ENCODE measurements at places on chromosomes 7 and 10.
A peak's percentile ranks its signal among the peaks of the same experiment; 100 is the strongest.

DNA sequence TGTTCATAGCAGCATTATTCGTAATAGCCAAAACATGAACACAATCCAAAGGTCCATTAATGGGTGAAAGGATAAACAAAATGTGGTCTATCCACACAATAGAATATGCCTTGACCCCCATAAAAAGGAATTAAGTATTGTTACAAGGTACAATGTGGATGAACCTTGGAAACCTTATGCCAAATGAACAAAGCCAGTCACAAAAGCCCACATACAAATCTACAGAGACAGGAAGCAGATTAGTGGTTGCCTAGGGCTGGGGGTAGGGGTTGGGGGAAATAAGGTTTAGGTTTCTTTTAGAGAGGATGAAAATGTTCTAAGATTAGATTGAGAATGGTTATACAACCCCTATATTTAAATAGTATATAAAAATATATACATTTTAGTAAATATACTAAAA, 34.8 kb downstream of the PIP4K2A start:
- DNase-seq, result no peak

- no peak for DNase-seq
Observed at GRCh38 chr7:91636129-91636724, 244.3 kb downstream of the MTERF1 start.

- DNase-seq, result no peak
Observed at GRCh38 chr7:148624735-148625134, 34.2 kb downstream of the C7orf33 start.

DNA sequence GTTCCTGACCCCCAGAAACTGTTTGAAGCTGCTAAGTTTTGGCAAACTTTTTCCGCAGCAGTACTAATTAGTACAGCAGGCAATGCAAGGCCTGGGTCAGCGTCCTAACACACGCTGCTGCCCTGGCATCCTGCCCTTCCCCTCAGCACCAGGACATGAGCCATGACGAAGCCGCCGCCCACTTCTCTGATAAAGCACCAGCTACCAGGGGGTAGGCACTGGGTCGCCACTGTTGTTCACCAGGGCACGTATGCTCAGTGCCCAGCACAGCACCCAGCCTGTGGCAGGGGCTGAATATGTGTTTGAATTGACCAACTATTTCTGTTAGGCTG, 59.5 kb downstream of the CHST15 start:
- DNase-seq, result no peak

DNA sequence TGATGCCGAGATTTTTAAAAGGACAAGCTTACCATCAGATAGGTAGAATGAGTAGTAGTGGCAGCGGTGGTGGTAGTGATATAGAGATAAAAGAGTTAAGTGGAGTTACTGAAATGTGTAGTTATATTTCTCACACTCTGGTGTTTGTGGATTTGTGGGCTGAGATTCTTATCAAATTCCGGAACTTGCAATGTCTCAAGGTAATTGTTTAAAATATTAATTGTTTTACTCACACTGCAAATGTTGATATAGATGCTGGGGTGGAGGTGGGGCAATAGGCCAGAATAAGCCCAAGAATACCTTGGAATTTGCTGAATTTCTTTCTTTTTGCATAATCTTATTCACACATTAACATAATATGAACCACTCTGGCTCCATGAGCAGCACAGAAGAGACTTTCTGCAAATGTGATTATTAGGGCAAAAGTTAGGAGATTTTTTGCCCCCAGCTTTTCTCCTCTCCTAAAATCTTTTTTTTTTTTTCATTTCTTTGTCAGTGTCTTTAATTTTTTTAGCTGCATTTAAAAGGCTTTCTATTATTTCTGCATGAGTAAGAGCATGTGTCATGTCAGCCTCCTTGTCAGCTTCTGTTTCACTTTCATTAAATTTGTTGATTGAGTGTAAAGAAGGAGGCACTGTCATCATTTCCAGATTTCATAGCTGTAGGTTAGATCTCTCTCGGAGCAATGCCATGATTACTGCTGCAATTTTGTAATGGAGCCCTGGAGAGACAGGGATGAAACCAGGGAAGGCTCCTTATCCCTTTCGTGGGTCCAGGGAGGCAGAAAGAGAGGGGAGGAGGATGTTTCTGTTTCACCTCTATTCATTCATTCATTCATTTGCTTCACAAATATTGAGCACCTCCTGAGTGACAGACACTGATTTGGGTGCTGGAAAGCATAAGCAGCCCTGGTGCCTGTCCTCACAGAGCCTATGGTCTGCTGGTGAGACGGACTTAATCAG, 13.1 kb upstream of the SGMS1 start:
- DNase-seq, result no peak

DNA sequence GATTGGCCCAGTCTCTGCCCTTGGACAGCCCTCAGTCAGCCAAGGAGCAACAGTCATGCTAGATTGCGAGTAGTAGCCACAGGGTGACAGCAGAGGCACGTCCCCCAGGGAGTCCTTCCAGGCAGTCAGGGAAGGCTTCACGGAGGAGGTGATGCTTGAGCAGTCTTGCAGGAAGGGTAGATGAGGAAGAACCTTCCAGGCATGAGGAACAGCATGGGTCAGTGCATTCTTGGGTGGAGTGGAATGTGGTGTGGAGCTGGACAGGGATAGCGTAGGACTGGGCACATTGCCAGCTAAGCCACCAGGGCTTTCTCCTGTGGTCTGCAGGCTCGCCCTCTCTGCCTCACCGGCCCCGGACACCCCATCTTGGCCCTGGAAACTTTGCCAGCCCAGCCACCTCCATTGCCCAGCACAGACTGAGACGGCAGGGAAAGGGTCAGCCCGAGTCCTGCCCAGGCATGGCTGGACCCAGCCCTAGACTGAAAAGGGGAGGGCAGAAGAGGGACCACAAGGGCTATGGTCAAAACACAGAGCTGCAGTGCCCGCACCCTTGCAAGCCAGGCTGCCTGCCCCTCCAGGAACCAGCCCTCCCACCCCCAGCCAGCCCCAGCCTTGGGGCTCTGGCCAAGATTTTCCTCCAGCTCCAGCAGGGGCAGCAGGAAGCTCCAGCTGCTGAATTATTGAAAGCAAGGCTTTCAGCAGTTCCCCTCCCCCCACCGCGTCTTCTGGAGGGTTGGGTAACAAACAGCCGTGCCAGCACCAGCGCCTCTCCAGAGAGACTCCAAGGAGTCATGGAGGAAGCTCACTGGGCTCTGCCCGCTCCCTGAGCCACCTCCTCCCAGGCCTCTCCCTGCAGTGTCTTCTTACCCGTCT, 18.7 kb downstream of the SRRM3 start:
- no peak for DNase-seq

GRCh38 chr7:146090023-146090645, 26.5 kb upstream of the CNTNAP2 start:
- DNase-seq, result peak; percentile 14

DNA sequence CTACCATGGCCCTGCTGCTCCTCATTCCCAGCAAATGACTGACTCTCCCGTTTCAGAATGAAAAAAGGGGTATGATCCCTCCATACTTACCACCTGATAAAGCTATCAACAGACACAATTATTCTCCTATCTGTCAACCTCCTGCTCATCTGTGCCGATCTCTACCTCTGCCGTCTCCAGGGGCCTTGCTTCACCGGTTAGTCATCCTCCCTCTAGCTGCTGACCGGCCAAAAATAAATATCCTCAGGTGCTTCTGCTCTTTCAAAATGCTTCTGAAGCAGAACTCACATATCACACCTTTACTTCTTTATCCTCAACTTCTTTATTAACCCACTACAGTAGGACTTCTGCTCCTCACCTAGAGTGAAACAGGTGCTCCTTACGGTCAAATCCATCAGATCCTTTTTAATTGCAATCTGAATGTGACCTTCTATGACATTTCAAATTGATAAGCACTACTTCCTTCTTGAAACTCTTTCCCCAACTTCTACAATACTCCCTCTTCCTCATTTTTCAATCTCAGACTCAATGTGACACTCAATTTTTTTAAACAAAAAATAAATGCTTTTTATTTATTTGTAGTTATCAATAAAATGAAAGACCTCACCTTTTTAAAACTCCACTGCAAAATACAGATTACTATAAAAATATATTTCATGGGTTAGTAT, 63.2 kb downstream of the LMBR1 start:
- peak; percentile 10 for DNase-seq

DNA sequence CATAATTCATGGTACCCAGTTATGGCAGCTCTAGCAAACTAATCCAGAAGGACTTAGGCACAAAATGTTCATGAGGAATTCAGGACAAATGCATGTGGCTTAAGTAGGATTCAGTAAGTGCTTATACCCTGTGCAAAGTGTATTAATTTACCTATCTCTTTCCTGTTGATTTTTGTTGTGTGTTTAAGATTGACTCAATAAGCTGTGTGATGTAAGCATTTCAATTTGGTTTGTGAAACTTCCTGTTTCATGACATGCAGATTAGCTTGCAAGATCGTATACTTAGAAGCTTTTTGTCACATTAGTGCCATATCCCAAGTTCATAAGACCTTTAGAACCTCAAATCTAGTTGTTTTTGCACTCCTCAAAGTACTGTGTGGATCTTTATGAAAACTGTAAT, 416.7 kb downstream of the ARL4A start:
- DNase-seq, result no peak

- DNase-seq, result peak; percentile 22
Observed at GRCh38 chr7:26681819-26682418, 182.5 kb downstream of the SKAP2 start.

DNA sequence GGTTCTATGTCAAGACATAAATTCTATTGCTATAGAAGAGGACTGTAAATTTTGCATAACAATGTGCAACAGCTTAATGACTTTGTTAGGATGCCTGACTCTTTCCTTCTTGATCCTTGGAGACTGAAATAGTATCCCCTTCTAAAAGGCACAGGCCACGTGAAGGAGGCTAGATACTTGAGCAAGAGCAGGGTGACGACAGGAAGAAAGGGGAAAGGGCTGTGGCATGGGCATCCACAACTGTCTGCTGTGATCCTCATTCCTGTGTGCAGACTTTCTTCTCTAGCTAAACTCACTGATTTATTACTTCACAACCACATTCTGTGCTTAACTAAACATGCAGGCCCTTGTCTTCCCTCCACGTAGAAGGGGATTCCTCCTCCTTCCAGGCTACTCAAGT, 1111.8 kb upstream of the C7orf33 start:
- DNase-seq, result no peak

DNA sequence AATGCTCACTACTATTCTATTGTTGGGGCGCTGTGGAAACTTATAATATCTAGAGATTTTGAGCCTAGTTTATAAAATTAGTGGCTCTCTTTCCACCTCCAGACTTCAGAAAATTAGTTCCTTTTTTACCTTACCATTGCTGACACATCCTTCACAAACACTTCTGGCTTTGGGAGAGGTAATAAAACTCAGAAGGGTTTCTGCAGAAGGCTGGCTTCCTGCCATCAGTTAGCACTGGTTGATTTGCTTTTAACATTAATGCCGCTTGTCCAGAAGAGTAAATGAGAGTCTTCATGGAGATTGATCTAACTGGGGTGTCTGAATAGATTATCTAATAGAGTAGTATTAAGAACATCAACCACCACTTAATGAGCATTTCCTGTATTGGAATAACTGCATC, 20.3 kb downstream of the ACSM6 start:
- no peak for DNase-seq

GRCh38 chr7:136290351-136290750, 313.2 kb upstream of the MTPN start:
- DNase-seq, result no peak

All from germinal center (tissue), 1 donor.